Tongue (tissue), 3 donors: ENCODE measurements at places on chromosomes 6 and 20. TPM values are rescaled to one million over a fixed set of nuclear protein-coding genes. Genes with fewer than 3 reads are reported as not detected.

Gene FILIP1
- total RNA-seq: 71.9 TPM

Gene DSP
- 167 TPM for total RNA-seq

Gene TRIM26
- total RNA-seq: 35.4 TPM

Gene FABP7
- total RNA-seq: 4.8 TPM

Gene CDSN
- not detected for total RNA-seq

Gene FOXC1
- total RNA-seq: 9.1 TPM

Gene SLC32A1
- total RNA-seq: not detected

Gene ZC2HC1B
- total RNA-seq: not detected

Gene RIOK1
- total RNA-seq: 36.4 TPM

Gene PACRG
- total RNA-seq: 11.5 TPM

Gene ASIP
- total RNA-seq: not detected

Gene KCNK15
- 0.41 TPM for total RNA-seq

Gene MAVS
- total RNA-seq: 21.4 TPM

Gene FAM229B
- 12.1 TPM for total RNA-seq

Gene NTSR1
- total RNA-seq: not detected

Gene ADRM1
- total RNA-seq: 57.2 TPM

Gene MARCKS
- 127 TPM for total RNA-seq

Gene FAM209B
- not detected for total RNA-seq
